ENCODE measurements at places on chromosomes 4 and X.

GRCh38 chr4:138702190-138702824 lies 313.3 kb upstream of the NOCT start:
- DNase-seq = no peak

DNA sequence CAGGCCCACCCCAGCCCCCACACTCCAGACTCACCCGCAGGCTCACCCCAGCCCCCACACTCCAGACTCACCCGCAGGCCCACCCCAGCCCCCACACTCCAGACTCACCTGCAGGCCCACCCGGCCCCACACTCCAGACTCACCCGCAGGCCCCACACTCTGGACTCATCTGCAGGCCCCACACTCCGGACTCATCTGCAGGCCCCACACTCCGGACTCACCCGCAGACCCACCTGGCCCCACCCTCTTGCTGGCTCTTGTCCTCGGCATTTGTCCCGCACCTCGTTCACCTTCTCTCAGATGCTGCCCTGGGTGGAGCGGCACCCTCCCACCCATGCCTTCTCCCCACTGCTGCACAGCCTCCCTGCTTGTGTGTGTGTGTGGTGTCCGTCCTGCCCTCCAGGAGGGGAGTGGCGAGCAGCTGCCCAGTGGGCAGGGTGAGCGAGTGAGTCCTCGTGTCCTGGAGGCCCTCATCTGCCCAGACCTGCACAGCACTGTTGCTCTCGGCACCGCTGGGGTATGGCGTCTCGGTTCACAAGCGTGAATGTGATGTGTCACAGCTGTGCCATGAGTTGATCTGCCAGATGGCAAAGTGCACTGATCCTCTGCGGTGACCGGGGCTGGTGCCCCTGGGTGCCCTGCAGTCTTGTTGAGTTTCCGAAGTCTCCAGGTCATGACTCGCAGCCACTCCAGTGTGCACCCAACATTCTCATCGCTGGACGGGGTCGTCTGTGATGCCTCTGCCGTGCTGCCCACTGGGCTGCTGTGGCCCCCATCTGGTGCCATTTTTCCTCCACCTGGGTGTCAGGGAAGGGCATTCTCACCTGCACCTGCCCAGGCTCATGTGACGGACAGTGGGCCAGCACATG lies 27.7 kb downstream of the MAEA start:
- no peak for DNase-seq

DNA sequence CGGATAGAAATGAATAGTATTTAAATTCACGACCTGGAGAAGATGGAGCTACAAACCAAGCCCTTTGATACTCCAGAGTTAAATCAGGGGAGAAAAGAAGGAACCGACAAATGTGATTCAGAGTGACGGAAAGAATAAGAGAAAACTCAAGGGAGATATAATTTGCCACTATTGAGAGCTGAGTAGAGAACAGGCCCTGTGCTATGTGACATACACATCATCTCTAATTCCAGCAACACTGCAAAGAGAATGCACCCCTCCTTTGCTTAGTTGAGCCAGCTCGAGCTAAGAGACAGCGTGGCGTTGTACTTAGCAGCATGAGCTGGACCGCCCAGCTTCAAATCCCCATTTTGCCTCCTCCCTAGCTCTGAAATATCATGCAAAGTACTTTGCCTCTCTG lies 266.4 kb upstream of the TENM3 start:
- no peak for DNase-seq

GRCh38 chrX:13688958-13689740 lies at the start of gene RAB9A:
TSS of gene RAB9A (plus strand) at chrX:13689128. CDS start at chrX:13708747, 19,619 bp downstream.
- DNase-seq = no peak

- DNase-seq = no peak
These were observed 7.3 kb downstream of the LIMCH1 start for GRCh38 chr4:41545238-41545637.

GRCh38 chrX:151985955-151986354 lies 11.5 kb upstream of the GABRE start:
- no peak for DNase-seq

- no peak for DNase-seq
These were observed 518.6 kb downstream of the RPA4 start for GRCh38 chrX:97402333-97402732.

GRCh38 chr4:45100956-45101818 lies 374.8 kb upstream of the GNPDA2 start:
- no peak for DNase-seq

All from GM04503 (cell line).